ENCODE measurements at places on chromosomes 12 and 14. TPM values are rescaled to one million over a fixed set of nuclear protein-coding genes. Genes with fewer than 3 reads are reported as not detected.

Gene BBOF1
- total RNA-seq = 4.0 TPM

Gene PAH
- total RNA-seq = 2.8 TPM

Gene BIN2
- 0.22 TPM for total RNA-seq

DNA sequence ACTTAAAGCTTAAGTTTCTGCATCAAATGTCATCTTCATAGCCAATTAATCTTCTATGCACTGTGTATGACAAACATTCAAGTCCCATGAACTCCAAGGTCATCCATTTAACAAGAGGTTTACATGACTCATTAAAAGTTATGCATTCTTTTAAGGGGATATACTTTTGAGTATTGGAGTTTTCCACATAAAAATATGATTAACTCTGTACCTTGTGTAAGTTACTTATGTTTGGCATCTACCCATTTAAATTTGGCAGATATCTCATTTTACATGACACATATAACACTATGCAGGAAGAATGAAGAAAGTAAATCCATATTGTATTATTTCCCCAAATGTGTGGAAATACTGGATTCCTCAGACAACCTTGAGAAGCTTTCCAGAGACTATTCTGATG, 240.2 kb downstream of the PAX9 start:
- no peaks in the 10 kb centered on the region for H3K4me1 ChIP-seq
- DNase-seq = no peak
- no peak overlapping the region for H3K27ac ChIP-seq
- H3K4me3 ChIP-seq = no peak overlapping the region

DNA sequence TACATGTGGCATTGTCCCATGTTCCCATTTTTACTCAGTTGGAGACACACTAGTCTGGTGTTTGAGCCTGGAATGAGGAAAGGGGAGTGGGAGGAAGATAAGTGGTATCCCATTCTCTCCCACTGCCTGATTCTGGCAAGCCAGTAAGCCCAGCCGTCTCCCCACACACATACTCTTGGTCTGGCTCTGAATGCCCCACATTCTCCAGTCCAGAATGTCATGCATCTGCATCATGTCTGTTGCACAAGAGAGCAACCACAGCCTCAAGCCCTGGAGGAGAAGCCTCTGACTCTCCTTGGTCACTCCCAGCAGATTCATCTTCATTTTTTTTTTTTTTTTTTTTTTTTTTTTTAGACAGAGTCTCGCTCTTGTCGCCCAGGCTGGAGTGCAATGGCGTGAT, 48.0 kb downstream of the DRAM1 start:
- H3K27ac ChIP-seq = no peak overlapping the region
- H3K27me3 ChIP-seq = no peaks in the 10 kb centered on the region
- H3K36me3 ChIP-seq = no peaks in the 10 kb centered on the region
- no peaks in the 10 kb centered on the region for H3K4me1 ChIP-seq

GRCh38 chr12:130147875-130148596, 14.2 kb upstream of the FZD10 start:
- H3K27me3 ChIP-seq = no peaks in the 10 kb centered on the region
- H3K27ac ChIP-seq = no peak overlapping the region
- H3K4me1 ChIP-seq = no peaks in the 10 kb centered on the region

GRCh38 chr12:599756-600155, 63.5 kb downstream of the NINJ2 start:
- no peak overlapping the region for H3K27ac ChIP-seq
- no peaks in the 10 kb centered on the region for H3K36me3 ChIP-seq
- H3K27me3 ChIP-seq = no peaks in the 10 kb centered on the region
- H3K4me3 ChIP-seq = no peak overlapping the region
